Activated CD4-positive, CD25-positive, alpha-beta regulatory T cell treated with anti-CD3 and anti-CD28 coated beads, Interleukin-2, amount 50 U/mL, for 72 hours (primary cell): ENCODE measurements at places on chromosomes 11 and 22.

DNA sequence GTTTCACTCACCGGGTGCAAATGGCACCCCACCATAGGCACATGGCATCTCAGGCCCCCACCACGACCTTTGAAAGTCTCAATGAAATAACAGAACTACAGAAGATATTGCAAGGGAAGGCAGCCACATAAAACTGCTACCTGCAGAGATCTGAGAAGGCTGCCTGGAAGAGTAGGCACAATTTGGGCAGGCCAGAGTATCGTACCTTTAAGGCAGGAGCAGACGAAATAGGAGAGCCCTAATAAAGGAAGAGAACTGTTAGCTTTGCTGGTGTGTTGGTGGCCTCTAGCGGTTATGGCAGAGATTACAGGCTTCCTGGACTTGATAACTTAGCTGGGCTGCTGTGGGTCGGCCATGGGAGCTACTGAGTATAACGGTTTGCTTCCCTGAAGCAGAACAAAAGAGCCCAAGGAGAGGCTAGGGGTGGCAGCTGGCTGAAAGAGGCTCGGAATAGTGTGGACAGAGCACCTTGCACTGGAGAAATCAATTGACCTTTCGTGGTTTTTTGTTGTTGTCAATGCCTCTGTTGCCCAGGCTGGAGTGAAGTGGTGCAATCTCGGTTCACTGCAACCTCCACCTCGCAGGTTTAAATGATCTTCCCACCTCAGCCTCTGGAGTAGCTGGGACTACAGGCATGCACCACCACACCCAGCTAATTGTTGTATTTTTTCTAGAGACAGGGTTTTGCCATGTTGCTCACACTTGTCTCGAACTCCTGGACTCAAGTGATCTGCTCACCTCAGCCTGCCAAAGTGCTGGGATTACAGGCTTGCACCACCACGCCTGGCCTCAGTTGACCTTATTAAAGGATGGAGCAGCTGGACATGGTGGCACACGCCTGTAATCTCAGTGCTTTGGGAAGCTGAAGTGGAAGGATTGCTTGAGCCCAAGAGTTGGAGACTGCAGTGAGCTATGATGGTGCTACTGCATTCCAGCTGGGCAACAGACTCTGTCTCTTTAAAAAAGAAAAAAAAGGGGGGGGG lies 4.8 kb downstream of the SDF2L1 start:
- peak; percentile 64 for DNase-seq

DNA sequence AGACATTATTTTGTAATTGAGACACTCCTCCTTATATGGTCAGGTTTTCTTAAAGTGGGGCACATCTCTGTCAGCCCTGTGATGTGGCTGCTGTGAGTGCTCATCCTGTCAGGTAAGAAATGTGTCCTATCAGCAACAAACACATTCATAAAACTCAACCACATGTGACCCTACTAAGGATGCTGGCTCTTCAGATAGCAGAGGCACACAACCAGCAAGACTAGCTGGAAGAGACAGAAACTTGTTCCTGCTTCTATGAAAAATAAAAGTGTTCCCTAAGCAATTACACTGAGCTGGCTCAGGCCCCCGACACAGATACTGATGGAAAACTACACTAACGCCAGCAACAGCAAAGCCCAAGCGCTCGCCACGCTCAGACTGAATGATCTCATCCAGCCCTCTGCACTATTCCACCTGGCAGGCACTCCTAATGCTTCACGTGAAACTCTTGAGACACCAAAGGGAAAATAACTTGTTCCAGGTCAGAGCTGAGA lies 49.8 kb upstream of the CYP2D6 start:
- DNase-seq: no peak

GRCh38 chr11:61281581-61282250 lies 13.4 kb downstream of the VWCE start:
- no peak for DNase-seq

DNA sequence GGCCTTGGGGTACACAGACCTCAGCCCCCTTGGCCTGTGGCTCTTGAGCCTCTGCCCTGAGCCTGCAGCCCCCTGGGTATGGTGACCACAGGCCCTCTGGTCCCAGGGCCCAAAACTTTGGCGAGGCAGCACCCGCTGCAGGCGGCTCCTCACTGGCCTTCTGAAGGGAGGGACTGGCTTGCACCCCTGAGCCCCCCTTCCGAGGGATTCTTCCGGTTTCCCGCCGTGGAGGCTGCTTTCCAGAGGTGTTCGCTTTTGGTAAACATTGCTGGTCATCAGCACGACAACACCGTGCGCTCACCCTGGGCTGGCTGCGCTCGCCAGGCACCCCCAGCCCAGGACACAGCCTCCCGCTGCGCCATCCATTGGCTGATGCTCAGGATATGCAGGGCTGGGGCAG lies 42.0 kb downstream of the GRAMD4 start:
- DNase-seq: no peak

DNA sequence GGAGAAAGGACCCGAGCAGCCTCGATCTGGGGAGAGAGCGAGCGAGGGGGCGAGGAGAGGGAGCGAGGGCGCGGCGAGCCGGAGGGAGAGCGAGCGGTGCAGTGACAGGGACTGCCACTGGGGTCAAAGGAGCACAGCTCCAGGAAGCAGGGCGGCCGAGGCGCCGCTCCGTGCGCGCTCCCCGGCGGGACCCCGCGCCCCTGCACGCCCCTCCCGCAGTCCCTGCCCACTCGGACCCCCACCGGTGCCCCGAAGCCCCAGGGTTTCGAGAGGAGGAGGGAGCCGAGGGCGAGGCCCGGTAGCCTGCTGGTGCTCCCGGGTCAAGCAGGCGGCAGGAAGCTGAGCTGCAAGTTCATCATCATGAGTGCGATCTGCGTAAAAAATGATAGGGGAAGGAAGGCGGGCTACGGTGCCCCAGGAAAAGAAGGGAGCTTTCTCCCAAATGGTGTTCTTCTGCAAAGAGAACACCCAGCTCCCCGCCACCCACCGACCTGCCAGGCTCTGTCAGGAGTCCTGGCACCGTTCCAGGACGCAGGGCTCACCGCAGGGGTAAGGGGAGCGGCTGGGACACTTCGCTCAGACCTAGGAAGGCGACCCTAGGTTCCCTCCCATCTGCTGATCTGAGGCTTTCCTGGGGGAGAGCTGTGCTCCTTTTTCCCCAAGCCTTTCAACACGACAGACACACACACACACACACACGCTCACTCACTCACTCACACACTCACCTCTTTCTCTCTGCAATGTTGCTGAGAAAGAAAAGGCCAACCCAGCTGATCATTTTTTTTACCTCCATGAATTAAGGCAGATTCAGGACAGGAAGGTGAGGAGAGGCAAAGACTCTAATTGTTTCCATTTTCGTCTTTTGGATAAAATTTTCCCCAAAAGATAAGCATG lies at the start of gene MPPED2:
Gene MPPED2, minus strand, starts transcription at position 103 of the 894 bp plus-strand sequence. CDS start 5,980 bp downstream, outside the sequence.
- DNase-seq: peak; percentile 29
